Chondrocyte (in vitro differentiated cells): ENCODE measurements at places on chromosomes 3 and 15.
A peak's percentile ranks its signal among the peaks of the same experiment; 100 is the strongest.

DNA sequence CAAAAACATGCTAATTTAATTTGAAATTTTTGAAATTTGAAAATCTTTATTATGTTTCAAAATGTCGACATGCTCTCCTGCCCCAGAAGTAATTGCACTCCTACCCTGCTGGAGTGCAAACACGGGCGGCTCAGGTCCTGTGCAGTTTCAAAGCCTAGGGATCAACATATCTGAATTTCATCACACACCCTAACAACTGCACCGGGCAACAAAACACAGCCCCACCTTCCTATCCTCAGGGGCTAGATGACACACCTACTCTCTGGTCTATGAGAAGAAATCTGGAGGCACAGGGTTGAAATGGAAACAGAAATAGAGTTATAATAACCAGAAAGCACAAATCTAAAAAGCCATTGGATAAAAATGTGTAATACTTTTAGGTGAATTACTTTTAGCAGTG lies 61.4 kb downstream of the BFSP2 start:
- DNase-seq: no peak

DNA sequence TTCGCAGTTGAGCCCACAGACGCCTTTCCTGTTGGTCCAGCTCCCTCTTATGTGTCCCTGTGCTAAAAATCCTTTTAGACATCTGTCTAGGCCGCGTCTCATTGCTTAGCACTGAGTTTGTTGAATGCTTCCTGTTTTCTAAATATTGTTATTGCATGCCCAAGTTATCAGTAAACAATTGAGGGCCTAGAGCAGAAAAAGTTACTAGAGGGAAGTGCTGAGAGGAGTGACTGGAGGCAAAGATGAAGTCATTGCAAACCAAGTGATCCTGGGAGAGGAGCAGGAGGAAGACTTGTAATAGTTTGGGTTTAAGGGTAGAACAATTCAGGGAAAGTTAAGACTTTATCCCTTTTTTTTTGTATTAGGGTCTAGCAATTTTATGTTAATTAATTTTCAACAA lies 88.1 kb downstream of the DCUN1D1 start:
- DNase-seq: no peak

GRCh38 chr3:96813820-96814650 lies at the start of gene EPHA6:
Gene EPHA6 (plus strand): TSS chr3:96814594.
- DNase-seq: peak; percentile 94

GRCh38 chr3:150450916-150451315 lies 42.8 kb downstream of the TSC22D2 start:
- no peak for DNase-seq

DNA sequence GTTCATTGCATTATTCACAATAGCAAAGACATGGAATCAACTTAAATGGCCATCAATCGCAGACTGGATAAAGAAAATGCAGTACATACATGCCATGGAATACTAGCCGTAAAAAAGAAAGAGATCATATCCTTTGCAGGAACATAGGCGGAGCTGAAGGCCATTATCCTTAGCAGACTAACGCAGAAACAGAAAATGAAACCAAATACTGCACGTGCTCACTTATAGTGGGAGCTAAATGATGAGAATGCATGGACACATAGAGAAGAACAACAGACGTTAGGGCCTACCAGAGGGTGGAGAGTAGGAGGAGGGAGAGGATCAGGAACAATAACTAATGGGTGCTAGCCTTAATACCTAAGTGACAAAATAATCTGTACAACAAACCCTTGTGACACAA lies 57.9 kb downstream of the RASA2 start:
- DNase-seq: no peak

GRCh38 chr3:186259612-186260383 lies 102.2 kb downstream of the DGKG start:
- DNase-seq: no peak

GRCh38 chr3:21785765-21786437 lies 34.9 kb upstream of the ZNF385D start:
- no peak for DNase-seq

DNA sequence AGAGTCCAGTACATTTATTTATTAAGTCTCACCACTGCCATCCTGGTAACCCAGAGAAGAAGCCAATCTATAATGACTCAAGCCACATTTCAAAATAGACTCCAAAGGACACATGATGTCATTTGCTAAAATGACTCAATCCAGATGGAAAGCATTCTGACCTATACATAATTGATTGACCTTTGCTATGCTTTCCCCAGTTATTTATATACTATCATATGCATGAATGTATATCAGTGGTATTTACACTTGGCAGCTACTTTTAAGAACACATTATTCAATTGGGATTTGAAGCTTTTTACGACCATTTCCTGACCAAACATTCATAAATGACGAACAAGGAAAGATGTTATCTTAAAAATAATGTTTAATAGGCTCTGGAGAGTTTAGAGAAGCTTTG lies 297.2 kb downstream of the FHIT start:
- no peak for DNase-seq

GRCh38 chr3:147729641-147730040 lies 320.5 kb downstream of the ZIC1 start:
- no peak for DNase-seq

GRCh38 chr3:184562878-184563560 lies 1.4 kb downstream of the EPHB3 start:
- no peak for DNase-seq

DNA sequence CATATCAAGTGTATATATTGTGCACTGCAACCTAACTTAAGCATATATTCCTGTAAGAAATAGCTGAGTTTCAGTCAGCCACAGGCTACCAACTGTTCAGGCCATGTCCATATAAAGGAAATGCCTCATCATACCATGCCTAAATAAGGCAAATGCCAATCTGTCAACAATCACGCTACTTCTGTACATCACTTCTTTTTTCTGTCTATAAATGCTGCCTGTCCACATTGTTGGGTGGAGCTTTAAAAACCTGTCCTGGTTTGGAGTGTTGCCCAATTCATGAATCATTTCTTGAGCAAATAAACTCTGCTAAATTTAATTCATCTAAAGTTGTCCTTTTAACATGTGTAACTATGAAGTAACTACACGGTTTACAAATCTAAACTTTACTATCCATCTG lies 1091.9 kb downstream of the NSUN3 start:
- DNase-seq: no peak

DNA sequence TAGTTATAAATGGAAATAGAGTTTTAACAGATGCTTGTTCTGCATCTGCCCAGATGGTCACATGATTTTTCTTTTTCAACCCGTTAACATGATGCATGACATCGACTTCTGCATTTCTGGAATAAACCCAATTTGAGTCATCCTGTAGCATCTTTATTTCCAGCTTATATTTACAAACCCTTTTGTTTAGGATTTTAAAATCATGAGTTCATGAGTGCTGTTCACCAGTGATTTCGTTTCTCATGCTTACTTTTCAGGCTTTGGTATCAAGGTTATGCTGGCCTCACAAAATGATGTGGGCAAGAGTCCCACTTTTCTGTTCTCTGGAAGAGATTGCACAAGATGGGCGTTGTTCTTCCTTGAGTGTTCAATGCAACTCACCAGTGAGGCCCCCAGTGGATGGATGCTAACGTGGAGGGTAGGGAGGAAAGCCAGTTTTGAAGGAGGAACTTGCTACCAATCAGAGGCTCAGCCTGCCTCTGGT lies 5.2 kb downstream of the HRH1 start:
- DNase-seq: no peak

DNA sequence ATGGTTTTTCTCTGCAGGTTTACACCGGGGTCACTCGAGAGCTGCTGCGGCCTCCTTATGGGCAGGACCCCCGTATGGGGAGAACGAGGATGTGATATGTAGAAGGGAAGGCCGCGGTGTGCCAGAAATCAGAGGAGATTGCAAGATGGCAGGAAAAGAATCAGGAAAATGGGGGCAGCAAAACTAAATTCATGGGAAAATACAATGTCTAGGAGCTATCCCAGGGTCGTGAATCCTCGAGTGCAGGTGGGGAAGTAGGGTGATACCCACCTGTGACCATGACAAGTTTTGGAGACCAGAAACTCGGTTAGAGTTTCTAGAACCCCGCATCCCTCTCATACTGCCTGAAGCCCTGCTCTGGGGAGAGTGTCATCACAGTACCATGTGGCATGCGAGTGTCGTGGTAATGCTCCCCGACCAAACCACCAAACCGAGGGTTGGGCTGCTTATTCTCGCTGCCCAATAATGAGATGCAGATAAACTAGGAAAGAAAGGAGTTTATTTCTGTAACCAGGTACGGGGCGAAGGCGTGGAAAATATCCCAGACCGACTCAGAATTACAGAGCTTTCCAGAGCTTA lies 781 bp downstream of the TRNT1 start:
- no peak for DNase-seq

DNA sequence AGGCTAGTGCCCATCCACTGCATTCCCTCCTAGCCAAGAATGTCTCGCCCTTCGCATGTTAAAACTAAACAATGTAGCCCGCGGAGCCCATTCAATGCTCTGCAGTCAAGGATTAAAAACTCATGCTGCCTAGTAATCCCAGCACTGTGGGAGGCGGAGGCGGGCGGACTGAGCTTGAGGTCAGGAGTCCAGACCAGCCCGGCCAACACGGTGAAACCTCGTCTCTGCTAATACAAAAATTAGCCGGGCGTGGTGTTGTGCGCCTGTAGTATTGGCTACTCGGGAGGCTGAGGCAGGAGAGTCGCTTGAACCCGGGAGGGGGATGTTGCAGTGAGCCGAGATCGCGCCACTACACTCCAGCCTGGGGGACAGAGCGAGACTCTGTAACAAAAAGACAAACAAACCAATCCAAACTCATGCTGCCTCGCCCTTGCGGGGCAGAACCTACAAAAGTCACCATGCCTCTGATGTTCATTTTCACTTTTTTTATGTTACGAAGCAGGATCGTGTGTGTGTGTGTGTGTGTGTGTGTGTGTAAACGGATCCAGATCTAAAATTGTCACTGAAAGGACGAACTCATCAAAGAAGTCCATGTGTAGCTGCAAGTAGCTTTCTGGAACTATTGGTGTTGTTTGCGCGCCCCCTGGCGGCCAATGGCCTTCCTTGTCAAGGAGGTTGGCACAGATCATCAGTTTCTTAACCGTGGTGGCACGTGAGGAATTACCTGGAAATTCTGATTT lies 54.8 kb upstream of the SPESP1 start:
- peak; percentile 93 for DNase-seq

DNA sequence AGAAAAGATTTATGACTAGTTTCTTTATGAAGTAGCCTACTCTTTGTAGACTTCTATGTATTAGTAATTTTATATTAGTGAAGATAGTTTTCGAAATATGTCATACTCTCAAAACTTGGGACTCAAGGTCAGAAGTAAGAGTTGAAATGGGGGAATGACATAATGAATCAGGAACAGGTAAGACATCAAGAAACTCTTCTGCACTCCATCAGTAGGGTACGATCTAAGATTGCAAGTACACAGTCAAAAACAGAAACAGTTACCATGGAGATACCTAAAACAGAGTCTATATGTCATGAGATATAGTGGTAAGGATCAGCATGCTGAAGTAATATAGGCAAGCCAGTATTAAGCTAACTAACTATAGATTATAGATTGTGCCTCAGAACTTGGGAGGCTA lies 187.0 kb upstream of the MLF1 start:
- DNase-seq: no peak

GRCh38 chr3:72152551-72153476 lies 367.9 kb upstream of the PROK2 start:
- no peak for DNase-seq

GRCh38 chr3:52721002-52721729 lies 15.3 kb downstream of the SPCS1 start:
- DNase-seq: no peak

DNA sequence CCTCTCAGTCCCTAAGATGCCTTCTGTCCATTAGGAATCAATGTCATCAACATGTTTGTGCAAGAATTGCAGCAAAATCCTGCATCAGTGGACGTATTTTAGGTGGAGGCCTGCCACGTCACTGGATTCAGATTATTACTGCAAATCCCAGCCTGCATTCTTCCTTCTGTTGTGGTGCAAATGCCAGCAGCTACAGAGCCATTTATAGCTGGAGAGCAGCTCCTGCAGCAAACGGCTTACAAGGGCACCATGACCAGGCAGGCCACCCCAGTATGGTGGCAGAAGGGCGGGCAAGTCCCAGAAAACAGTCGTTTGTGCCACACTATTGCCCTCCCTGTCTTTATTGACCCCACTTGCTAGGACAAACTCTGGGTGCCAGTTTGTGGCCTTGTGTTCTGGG lies 74.7 kb downstream of the SNRK start:
- no peak for DNase-seq

- DNase-seq: no peak
These were observed 459 bp upstream of the ADCY5 start for GRCh38 chr3:123449102-123449996.

DNA sequence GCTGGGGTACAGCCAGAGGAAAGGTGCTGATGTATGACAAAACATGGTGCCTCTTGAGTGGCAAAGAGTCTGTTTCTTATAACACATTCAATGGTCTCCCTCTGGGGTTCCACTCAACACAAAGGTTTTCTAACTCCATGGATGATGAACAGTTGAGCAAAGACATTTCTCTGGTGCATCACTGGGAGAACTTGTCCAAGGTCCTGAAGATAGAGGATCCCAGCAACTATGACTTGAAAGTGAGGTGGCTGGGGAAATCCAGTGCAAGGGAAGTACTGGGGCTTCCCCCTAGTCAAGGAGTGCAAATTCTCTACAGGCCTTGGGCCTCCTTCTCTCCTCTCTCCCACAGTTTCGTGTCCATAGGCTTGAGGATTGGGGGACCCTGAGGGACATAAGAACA lies 431.1 kb downstream of the WDR72 start:
- DNase-seq: no peak

GRCh38 chr3:65408531-65409175 lies 630.1 kb downstream of the MAGI1 start:
- DNase-seq: no peak

DNA sequence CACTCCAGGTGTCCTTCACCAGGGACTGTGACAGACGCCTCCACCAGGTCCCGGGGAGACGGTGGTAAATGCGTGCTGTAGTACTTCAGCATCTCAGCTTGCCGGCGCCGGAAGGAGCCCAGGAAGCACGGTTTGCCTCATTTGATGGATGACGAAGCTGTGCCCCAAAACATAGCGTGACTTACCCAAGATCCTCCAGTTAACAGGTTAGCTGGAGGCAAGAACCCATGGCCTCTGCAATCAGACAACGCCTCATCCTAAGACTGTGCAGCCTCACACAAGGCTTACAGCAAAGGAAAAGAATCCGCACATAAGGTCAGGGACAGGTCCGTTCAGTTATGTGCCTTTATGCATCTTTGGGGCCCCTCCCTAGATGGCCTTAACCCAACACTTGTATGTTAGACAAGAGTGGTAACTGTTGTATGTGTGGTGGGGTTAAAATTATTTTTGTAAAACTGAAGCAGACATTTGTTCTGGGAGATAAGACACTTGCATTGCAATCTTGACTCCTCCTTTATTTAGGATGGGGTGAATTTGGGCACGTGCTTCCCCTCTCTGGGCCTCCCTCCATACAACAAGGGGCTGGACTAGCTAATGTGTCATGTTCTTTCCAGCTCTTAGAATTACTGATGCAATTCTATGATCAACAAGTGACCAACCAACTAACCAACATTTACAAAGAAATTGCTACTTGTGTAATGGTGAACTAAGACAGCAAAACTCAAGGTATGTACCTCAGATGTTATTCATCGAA lies 39.4 kb downstream of the VGLL4 start:
- DNase-seq: no peak

GRCh38 chr3:168053115-168053514 lies 42.6 kb downstream of the GOLIM4 start:
- DNase-seq: no peak
